Common myeloid progenitor, CD34-positive (primary cell): ENCODE measurements at places on chromosomes 12 and 14.
A peak's percentile ranks its signal among the peaks of the same experiment; 100 is the strongest.

- DNase-seq: no peak
Measured at GRCh38 chr14:99148131-99148530, 123.9 kb downstream of the BCL11B start.

DNA sequence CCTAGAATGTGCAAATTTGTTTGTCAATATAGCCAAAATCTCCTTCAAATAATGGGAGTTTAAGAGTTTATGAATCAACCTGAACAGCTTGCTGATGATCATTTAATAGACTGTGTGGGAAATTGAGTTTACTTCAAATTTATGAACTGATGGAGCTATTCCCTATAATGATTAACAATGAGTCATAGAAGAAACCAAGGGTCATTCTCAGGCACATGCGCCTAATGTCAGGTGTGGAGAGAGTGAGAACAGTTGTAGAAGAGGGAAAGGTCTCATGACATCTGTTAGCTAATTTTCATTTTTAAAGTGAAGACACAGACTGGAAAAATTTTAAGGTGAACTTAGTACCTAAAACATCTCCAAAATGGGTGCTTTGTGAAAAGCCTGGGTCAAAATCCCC lies 191.8 kb downstream of the BMP4 start:
- DNase-seq: no peak

GRCh38 chr14:55864890-55865655 lies 253.1 kb upstream of the PELI2 start:
- no peak for DNase-seq

GRCh38 chr14:64569138-64569631 lies 19.4 kb downstream of the PPP1R36 start:
- DNase-seq: no peak

- no peak for DNase-seq
Measured at GRCh38 chr14:32938719-32939253, at the start of gene NPAS3. Gene NPAS3, plus strand, starts transcription at chr14:32938879.

- no peak for DNase-seq
Measured at GRCh38 chr12:116087399-116087798, 190.1 kb downstream of the MED13L start.

GRCh38 chr12:67449591-67450052 lies 180.5 kb downstream of the CAND1 start:
- no peak for DNase-seq

GRCh38 chr14:68607867-68608573 lies 184.8 kb downstream of the ZFP36L1 start:
- DNase-seq: no peak

- no peak for DNase-seq
Measured at GRCh38 chr12:53998110-53998899, 1.7 kb upstream of the HOXC9 start.

- DNase-seq: no peak
Measured at GRCh38 chr12:80936353-80936641, 1.4 kb downstream of the LIN7A start.

GRCh38 chr14:71539650-71540285 lies 392.5 kb upstream of the RGS6 start:
- no peak for DNase-seq

- DNase-seq: no peak
Measured at GRCh38 chr14:101355284-101355683, 206.0 kb upstream of the DIO3 start.

DNA sequence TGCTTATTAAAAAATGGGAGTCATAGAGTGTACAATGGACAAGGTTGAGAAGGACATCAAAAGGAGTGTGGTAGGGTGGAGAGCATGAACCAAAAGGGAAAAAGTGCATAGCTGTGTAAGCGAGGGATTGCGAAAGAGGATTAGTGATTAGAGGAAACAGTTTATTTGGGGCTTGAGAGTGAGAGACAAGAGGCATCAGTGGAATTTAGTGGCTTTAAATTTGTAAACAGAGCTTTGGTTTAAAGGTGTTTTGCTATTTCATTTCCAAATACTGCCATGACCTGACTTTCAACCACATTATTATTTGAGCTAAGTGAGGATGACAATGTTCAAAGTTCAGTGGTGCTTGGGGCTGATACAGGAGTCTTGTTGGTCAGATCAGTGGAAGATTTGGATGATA lies 53.4 kb downstream of the SLC16A7 start:
- DNase-seq: no peak

GRCh38 chr14:97120204-97120603 lies 323.0 kb downstream of the VRK1 start:
- DNase-seq: no peak

DNA sequence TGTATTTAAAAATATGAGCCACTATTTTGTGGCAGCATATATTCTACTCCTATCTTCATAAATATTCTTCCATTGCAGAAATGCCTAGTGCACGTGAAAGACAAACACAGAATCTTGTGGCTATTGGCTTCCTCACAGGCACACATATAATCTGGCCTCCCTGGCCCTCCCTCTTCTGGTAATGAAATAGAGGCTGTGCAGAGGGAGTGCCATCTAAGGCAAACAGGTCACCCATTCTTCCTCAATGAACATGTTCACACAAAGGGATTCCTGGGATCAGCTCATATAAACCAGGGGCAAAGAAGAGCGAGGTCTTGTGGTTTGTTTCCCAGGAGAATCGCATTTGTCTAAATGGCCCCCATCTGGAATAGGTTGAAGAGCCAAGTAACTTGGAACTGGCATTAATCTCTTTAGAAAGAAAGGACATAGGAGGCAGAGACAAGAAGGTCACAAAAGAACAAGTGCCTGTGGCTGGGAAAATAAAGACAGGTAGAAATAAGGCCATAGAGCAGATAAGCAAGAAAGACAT lies 171.6 kb upstream of the PTPRQ start:
- DNase-seq: no peak

GRCh38 chr12:107656302-107656701 lies 29.3 kb upstream of the PWP1 start:
- no peak for DNase-seq

GRCh38 chr14:52283099-52283498 lies 15.6 kb downstream of the PTGDR start:
- DNase-seq: no peak

- DNase-seq: peak; percentile 29
Measured at GRCh38 chr12:121400332-121401139, 618 bp downstream of the RNF34 start.

DNA sequence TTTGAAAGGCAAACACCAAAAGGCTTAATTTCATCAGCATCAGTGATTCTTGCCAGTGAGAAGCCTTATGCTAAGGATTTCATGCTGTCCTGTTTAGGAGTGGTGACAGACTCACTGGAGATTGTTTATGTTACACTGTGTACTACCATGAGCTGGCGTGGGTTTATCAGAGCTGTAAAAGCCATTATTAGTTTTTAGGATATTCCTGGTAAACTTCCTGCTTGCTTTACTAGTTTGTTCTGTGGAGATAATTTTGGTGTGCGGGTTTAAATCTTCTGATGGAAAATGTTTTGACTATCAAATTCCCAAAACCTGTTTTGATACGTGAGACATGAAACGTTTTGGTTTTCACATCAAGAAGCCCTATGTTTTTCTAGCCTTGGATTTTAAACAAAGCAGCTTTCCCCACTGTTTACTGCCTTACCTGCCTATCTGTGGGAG lies 15.2 kb downstream of the PPFIBP1 start:
- no peak for DNase-seq

- DNase-seq: no peak
Measured at GRCh38 chr14:78788467-78789360, 618.5 kb downstream of the NRXN3 start.

GRCh38 chr12:116127859-116128258 lies 149.6 kb downstream of the MED13L start:
- DNase-seq: no peak

- DNase-seq: no peak
Measured at GRCh38 chr12:132513070-132513398, 23.1 kb downstream of the FBRSL1 start.

DNA sequence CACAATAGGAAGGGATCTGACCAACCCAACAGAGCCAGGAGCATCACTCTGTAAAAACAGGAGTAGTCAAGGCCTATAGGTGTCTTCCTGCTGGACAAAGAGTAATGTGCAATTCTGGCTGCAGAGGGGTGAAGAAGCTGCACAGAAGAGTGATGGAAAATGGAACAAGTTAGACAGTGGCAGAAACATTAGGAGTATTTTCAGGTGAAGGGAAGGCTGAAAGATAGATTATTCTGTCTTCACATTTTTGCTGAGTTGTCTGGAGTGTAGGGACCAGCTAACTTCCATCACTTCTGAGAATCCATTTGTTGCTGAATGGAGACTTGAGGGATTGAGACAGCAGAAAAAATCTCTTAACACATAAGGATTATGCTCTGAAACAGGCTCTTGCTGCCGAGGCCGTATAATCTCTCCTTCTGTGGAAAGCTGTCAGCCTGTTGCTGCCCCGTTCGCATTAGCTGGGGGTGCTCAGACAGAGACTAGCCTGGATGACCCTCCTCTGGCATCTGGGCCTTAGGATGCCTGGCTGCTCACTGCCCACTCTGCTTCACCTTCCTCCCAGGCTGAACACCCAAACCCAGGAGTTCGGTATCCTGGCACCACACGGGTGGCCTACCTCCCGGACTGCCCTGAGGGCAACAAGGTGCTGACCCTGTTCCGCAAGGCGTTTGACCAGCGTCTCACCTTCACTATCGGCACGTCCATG lies 3.1 kb upstream of the ARHGEF25 start:
- DNase-seq: no peak

DNA sequence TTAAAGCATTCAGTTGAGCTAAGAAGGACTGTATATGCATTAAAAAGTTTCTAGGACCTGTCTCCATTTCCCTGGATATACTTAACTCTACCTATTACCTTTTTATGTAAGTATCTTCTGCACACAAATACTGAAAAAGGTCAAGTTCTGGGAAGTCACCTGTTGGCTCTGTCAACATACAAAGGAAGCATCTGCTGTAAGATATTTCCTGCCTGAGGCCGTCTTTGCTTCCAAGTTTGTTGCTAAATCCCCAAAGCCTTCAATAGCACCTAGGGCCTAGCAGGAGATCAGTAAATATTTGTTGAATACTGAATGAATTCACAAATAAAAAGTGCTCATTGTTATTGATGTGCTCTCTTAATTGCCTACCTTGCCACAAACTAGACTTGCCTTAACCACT lies 188.4 kb downstream of the DUSP6 start:
- DNase-seq: peak; percentile 35

- no peak for DNase-seq
Measured at GRCh38 chr12:65339161-65339560, 60.7 kb downstream of the MSRB3 start.
